ENCODE measurements at places on chromosomes 3 and 15. TPM values are rescaled to one million over a fixed set of nuclear protein-coding genes. Genes with fewer than 3 reads are reported as not detected.

The ROPN1 gene
- polyA plus RNA-seq = not detected

The GHSR gene
- not detected for polyA plus RNA-seq

The OXSR1 gene
- polyA plus RNA-seq = 13.0 TPM

The HDC gene
- polyA plus RNA-seq = not detected

The ZWILCH gene
- polyA plus RNA-seq = 8.0 TPM

The SLC51B gene
- polyA plus RNA-seq = not detected

The MNS1 gene
- 0.63 TPM for polyA plus RNA-seq

The STRIT1 gene
- polyA plus RNA-seq = not detected

The IGSF11 gene
- polyA plus RNA-seq = not detected

The SOX14 gene
- not detected for polyA plus RNA-seq

The TTC23 gene
- 0.99 TPM for polyA plus RNA-seq

The PATL2 gene
- 17.7 TPM for polyA plus RNA-seq
